ENCODE measurements at places on chromosomes 2 and 18.

DNA sequence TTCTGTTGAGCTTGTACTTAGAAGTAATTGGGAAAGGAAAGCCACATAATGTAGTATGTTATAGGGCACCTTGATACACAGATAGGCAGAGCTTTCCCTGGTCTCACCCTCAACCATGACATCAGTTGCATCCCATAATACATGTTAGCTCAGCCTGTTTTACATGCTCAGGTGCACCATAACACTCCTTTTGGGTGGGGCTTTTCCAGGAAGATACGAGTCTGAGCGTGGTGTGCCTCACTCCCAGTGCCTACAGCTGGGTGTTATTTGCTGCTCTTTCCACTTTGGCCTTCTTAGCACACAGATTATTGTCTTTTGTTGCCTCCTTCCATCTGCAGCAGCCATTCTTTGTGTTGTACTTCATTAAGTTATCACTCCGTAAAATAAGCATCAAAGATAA, 11.9 kb downstream of the TTC39C start:
- DNase-seq = no peak

DNA sequence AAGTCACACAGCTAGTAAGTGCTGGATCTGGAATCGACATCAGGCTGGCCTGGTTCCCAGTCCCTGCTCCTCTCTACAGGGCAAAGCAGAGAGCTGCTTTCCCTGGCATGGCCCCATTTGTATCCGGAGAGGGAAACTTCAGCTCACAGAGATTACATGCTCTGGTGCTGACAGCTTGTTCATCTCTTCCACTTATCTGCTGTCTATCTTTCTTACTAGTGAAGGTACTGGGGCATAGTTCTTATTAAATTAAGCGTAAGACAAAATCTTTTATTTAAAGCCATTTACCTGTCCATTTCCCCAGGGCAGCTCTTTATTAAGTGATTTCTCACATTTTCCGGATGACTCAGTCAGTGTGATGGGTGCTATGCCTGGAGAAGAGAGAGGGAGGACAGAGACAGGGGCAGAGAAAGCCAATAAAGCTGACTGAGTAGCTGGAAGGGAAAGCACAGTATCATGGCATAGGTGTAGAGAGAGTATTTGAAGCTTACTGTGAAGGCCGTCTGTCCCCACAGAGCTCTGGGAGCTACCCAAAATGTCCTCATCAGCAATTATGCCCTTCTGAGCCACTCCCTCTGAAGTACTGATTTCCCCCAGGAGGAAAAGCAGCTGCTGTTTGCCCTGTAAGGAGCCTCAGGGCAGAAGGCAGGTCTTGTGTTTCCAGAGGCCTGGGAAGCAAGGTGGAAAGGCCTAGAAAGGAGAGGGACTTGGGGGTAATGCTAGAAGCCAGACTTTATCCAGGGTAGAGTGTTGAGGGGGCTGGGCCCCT, 44.1 kb upstream of the EPAS1 start:
- DNase-seq = peak; percentile 13

GRCh38 chr2:7083580-7084509, 166.6 kb downstream of the RNF144A start:
- DNase-seq = no peak

DNA sequence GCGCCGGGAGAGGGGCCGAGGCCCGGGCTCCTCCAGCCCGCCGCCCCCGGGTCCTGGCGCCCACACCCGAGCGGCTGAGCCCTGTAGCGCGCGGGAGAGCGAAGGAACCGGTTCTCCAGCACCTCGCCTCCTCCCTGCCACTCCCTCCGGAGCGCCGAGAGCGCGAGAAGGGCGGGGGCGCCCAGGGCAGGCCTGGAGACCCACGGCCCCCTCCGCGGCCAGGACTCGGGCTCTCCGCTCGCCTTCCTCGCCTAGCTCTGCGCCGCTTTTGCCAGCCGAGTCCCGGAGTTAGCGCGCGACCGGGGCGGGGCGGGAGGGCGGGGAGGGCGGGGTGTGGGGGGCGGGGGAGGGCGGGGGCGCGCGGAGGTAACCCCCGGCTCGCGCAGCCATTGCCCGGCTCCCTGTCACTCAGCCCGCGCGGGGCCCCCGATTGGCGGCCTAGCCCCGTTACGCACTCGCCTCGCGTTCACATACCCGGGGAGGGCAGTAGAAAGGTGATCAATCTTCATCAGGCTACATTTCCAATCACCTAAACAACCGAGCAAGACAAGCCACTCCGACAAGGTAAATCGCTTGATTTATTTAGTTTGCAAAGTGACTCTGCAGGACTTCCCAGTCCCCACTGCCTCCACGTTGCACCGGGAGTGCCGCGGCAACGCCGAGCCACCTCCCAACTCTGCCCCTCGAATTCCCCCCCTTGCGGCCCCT, at the start of gene OTX1:
Gene OTX1 (plus strand): TSS at position 497 of the 708 bp plus-strand sequence. CDS start 2,161 bp downstream, outside the sequence.
- DNase-seq = peak; percentile 76

- DNase-seq = no peak
These were observed 329.7 kb upstream of the KLHL29 start for GRCh38 chr2:23055251-23055650.

Data from NCI-H446 treated with DMSO at 0.1 percent for 48 hours (cell line).